ENCODE measurements at places on chromosomes 2 and 18.

- DNase-seq: no peak
Observed at GRCh38 chr2:51268191-51268590, 236.3 kb upstream of the NRXN1 start.

DNA sequence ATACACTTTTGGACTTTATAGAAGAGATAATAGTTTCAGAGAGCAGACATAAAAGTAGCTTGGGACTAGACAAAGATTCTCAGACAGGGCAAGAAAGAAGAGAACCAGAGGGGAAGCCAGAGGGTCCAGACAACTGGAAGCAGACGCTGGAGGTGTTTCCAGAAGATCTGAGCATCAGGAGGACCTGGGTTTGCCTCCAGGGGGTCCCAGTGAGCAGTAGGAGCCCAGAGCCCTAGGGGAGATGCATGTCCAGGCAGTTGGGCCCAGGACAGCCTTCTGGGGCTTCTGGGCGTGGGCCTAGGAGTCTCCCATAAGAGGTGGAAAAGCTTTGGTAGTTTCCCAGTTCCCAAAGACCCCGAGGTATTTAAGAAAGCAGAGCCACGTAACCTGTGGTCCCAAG lies 251.2 kb upstream of the ID2 start:
- no peak for DNase-seq

DNA sequence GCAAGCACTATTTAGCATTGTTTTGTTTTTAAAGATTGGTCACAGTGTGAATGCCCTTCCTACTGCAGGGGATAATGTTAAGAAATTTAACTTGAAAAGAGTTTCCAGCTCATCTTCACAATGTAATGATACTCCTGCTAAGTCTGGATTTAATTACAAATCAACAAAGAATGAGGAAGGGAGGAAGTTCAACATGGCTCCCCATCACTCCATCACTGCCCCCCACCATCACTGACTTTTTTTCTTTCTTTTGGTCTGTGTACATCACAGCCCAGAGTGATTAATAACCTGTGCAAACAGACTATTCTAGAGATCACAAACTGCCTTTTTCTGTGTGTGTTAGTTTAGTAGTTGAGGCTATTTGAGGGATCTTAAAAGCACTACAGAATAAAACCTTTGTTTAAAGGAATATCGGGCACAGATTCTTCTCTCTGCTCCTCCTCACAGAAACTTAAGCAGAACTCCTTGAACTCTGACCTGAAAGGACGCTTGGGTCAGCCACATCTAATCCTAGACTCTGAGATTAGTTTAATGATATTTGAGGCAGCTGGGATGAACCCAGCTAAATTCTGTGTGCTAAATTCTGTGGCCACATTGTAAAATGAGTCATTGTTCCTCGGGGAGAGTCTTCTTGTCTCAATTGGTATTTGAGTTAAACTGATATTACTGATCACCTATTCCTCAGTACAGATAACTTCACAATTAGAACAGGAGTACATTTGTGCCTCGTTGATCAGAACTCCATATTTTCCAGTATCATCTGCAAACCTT lies 47.8 kb downstream of the SATB2 start:
- no peak for DNase-seq

DNA sequence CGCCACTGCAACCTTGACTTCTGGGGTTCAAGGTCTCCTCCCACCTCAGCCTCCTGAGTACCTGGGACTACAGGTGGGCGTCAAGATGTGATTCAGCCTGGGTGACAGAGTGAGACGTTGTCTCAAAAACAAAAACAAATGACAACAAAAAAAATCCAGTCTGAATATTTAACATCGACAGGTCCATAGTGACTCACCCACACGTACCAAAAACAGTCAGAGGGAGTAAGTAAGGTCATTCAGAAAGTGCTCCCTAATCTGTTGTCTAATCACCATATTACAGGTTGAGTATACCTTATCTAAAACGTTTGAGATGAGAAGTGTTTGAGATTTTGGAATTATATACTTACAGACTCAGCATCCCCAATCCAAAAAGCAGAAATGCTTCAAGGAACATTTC lies 24.4 kb downstream of the SAP130 start:
- DNase-seq: no peak

- no peak for DNase-seq
Observed at GRCh38 chr18:41693008-41693407, 262.0 kb upstream of the PIK3C3 start.

- DNase-seq: no peak
Observed at GRCh38 chr18:25876330-25876948, 214.0 kb downstream of the SS18 start.

GRCh38 chr2:188852772-188853171 lies 121.4 kb upstream of the COL3A1 start:
- no peak for DNase-seq

DNA sequence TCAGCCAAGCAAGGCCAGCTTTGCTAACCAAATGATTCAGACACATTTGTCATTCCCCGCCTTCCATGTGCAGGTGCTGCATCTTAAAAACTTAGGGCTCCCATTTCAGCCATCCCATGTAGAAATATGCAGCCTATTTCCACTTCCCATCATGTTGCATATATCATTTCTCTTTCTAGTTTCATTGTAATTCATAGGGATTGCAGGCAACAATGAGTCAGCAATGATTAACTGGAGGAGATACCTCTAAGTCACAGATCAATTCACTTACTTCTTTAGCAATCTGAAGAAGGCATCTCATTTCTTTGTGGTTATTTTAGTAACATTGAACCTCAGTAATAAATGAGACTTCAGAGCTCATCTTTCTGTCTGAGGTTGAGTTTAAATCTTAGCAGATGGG lies 276.1 kb upstream of the PKDCC start:
- DNase-seq: no peak

DNA sequence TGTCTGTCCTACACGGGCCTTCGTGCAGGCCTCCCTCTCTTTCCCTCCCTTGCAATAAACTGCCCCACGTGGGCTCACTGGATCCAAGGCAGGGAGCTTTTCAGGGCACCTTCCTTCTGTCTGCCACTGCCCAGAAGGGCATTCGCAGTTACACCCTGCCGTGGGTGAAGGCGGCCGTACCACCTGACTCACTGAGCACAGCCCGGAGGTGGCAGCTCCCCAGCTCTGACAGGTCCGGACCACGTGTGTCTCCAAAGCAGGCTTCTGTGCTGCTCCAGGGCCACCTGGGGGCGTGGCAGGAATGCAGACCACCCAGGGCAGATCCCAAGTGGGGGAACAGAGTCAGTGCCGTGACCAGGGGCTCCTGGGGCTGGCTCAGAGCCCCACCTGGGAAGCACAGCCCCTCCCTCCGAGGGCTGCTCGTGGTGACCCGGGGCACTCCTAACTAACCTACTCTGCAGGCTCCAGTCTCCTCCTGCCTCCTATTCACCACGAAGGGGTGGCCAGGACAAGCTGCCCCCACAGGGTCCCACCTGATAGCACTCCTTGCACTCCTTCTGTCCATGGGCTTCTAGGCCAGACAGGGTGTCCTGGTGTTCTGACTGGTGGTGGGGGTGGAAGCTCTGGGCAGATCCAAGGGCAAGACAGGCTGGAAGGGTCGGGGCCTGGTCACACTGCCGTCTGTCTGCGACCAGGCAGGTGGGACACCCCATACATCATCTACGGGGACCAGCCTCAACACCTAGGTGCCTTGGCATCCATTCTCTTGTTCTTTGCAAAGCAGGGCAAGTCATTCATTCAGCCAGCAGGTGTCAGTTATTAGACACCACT lies 9.7 kb downstream of the SNED1 start:
- DNase-seq: no peak

GRCh38 chr2:137000811-137001210 lies 235.5 kb downstream of the THSD7B start:
- DNase-seq: no peak

DNA sequence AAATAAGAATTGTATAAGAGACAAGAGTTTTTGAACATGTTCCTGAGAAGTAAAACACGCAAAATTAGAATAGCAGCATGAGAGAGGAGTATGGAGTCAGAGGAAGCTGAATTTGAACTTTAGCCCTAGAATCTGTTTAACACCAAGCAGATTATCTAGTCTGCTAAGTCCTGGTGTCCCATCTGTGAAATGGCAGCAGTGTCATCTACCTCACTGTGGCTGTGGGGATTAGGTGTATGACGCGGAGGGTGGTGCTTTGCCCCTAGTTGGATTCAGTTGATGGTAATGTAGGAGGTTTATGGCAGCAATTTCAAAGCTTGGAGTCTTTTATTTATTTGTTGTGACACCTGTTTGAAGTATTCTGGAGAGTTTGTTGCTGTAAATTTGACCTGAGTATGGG lies 79.2 kb downstream of the ZNF532 start:
- DNase-seq: no peak

DNA sequence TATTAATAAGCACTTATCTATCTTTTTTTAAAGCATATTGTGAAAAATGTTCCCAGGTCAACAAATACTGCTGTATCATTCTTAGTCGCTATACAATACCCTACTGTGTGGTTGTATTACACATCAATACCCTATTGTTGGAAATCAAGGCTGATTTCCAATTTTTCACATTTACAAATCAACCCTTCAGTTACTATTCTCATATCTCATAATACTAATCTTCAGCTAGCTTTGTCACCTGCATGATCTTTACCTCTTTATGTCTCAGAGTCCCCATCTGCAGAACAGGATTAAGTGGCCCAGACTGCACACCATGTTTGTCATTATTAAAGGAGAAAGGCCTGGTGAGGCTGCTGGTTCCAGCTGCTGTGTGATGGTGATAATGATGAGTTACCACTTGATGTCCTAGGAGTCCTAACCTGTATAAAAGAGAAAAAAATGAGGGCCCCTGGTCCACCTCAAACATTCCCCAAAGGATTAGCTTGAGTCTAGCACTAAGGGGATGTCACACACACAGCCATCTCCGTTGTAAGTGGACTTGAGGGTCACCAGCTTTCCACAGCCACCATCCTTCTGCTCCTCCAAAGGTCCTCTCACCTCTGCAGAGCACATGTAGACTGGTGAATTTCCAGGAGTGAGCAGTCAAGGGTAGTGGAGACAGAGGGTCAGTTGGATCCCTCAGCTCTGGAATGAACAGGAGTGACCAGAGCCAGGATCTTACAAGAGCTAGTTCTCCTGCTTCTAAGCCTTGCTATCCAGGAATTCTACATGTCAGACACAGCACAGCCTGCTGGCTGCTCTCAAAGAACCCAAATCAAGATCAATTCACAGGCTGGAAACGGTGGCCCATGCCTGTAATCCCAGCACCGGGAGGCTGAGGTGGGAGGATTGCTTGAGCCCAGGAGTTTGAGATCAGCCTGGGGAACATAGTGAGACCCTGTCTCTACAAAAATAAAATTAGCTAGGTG lies 36.0 kb upstream of the BIN1 start:
- DNase-seq: peak; percentile 64

GRCh38 chr18:79518683-79519128 lies 123.0 kb downstream of the NFATC1 start:
- DNase-seq: no peak

DNA sequence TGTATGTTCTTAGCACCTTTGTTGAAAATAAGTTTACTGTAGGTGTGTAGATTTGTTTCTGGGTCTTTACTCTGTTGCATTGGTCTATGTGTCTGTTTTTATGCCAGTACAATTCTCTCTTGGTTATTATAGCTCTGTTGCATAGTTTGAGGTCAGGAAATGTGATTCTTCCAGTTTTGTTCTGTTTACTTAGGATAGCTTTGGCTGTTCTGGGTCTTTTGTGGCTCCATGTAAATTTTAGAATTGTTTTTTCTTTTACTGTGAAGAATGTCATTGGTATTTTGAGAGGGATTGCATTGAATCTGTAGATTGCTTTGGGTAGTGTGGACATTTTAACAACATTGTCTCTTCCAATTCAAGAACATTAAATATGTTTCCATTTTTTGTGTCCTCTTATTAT lies 69.1 kb downstream of the ANKRD62 start:
- no peak for DNase-seq

DNA sequence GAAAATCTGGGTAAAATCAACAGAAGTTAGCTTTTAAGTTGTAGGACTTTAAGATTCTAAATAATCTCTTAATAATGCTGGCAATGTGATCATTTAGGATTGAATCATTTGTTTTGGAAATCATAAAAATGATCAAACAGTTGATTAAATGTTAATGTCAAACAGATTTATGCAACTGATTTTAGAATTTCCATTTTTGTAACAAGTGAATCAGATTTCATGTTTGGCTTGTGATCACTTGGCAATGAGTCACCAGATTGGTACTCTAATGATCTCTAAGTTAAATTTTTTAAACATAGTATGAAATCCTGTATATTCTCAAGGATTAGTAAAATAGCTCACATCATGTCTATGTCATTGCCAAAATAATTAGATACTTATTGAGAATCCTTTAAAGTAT lies 50.1 kb upstream of the UNC80 start:
- DNase-seq: no peak

All from nucleus accumbens (tissue), 56 donors.